ENCODE measurements at places on chromosomes 3 and 15.

DNA sequence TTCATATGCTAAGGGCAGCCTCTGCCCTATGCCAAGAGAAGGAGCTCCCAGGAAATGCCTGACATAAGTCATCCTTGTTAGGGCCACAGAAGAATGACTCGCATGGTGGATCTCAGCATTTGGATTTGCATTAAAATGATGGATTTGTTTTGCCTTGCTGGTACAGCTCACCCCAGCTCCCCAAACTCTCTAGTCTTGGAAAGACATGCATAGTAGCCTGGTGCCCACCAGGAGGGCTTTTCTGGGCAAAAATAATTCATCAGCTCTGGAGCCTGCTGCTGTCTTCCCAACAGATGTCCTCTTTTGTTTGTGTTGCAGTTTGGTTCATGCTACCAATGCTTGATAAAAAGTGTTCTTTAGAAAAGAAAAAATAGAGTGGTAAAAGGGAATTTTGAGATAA lies 833.0 kb downstream of the AGBL1 start:
- DNase-seq: no peak

GRCh38 chr3:73604451-73604850 lies 20.3 kb downstream of the PDZRN3 start:
- no peak for DNase-seq

DNA sequence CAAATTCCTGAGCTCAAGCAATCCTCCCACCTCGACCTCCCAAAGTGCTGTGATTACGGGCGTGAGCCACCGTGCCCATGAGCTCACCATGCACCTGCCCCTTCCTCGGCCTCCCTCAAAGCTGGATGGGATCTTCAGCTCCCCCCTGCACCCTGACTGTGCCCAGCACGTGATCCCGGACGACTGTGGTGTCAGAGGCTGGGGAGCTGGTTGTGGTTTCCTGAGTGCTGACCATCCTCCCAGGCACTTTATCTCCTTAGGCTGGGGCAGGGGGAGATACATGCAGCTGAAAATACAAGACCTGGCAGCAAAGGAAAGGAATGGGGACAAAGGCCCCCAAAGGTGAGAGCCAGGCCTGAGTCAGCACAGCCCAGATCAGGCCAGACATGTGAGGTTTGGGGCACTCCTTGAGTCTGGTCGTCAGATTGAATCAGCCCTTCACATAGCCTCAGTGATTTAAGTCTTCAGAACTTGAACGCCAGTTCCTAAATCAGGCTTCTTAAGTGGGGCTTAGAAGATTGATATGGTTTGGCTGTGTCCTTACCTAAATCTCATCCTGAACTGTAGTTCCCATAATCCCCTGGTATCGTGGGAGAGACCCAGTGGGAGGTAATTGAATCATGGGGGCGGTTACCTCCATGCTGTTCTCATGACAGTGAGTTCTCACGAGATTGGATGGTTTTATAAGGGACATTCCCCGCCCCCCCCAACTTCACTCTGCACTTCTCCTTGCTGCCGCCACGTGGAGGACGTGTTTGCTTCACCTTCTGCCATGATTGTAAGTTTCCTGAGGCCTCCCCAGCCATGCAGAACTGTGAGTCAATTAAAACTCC lies 35.8 kb downstream of the PRKCD start:
- DNase-seq: no peak

GRCh38 chr3:8891774-8892173 lies 71.5 kb downstream of the RAD18 start:
- no peak for DNase-seq

DNA sequence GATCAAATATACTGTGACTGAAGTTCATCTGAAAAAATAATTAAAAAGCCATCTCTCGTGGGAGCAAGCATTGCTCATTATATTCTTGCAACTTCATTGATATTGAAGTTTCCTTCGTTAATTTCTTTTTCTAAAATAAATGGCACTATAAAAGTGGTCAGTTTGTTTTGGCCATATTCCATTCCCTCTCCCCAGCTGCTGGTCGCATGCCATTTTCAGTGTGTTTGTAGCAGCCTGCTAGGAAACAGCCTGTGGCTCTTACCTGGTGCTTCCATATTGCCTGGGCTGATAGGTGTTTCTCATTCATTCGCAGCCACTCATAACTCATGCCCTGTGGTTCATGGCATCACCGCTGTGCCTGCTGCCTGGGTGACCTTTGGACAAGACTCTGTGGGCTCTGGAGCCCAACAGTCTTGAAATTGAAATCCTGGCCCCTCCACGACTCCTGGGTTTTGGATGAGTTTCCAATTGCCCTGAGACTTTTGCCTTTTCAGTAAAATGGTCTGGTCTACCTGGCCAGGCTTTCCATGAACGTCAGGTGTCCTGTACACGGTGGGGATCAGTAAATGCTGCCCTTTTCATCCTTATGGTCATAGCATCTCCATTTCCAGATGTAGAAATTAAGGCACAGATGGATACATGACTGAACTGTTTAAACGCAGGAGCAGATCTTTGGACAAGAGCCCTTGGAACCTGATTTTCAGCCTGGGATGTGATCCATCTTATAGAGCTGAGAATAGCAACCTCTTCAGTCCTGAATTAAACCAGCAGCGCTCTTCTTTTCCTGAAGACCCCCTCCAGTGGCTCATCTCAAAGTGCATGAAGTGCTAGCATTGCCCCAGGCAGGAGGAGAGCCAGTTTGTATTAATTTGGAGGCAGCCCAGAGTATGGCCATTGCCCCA lies 69.4 kb downstream of the SLCO3A1 start:
- no peak for DNase-seq

DNA sequence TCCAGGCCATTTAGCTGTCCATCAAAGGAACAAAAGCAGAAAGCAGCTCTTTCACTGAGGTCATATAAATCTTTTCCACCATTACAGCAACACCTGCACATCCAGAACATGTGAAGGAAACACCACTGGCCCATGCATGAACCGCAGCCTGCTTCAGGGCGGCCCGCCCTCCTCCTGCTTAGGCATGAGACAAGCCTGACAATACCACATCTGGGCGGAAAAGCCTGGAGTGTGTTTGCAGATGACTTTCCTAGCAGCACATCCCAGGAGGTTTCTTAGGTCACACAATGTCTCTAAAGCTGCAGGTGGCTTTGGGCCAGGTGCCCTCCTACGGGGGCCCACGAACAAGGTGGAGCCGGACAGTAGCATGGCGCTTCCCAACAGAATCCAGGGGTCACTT lies 19.6 kb downstream of the CYFIP1 start:
- DNase-seq: no peak

DNA sequence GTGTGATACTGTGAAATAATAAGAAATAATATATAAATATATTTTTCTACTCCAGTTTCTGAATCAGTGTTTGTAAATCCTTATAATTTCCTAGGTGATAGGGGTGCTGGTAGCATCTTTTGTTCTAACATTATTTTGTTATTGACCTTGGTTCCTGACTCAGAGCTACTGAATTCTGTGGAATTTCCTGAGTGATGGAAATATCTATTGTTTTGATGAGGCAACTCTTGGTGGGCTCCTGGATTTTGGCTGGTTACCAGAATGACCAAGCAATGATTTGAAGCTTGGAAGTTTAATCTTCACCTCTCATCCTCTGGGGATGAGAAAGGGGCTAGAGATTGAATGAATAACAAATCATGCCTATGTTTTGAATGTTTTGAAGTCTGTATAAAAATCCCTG lies 377.3 kb downstream of the LPP start:
- DNase-seq: no peak

DNA sequence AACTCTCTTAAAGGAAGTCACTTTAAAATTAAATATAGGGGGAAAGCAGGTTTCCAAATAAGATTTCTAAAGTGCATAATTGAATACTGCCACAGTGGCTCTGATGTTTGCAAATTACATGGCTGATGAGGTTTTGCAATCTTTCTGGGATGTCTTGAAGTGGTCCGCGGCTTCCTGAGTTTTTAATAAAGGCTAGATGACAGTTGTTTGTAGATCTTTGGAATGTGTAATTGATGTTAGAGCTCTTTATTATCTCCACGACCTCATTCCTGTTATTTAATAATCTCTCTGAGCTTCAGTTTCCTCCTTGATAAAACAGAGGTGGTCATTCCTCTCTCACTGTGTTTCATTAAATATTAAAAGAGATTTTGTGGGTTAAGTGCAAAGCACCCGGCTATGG lies 27.0 kb upstream of the CEMIP start:
- DNase-seq: no peak

GRCh38 chr3:21642433-21642832 lies 108.6 kb downstream of the ZNF385D start:
- no peak for DNase-seq

- no peak for DNase-seq
Measured at GRCh38 chr3:171349392-171349791, 110.8 kb downstream of the TNIK start.

- no peak for DNase-seq
Measured at GRCh38 chr3:159928071-159928491, 60.6 kb upstream of the IL12A start.

- no peak for DNase-seq
Measured at GRCh38 chr15:40815042-40815698, 7.9 kb upstream of the DNAJC17 start.

DNA sequence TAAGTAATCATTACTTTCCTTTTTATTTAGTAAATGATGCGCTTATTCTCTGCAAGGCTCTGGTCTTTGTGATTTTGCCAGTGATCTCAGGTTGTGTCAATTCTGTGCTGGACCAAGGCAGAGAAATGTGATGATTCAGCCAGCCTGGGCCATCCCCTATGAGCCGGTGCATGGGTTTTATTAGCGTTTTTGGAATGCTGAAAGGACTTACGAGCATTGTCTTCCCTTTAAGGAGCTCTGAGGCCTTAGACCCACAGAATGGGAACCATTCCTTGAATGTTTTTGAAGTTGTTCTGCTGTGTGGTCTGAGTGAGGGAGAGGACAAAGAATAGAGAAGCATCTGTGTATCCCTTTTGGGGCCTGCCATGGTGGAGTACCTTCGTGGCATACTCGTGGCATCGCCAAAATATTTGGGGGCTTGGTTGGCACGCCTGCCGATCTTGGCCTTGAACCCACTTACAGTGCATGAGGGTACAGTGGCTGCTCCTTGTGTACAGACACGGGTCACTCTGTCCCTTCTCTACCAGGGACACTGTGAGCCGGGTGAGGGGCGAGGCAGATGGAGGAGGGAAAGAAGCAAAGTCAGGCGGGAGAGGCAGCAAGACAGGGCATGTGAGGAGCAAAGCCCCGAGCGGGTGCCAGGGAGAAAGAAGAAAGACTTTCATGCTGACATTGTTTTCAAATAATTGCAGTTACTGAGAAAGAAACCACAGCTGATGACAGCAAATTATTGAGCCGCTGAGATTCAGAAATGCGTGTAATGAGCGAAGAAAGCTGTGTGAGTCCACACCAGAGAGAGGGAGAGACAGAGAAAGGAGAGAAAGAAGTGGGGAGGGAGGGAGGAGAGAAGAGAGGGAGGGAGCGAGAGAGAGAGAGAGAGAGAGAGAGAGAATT lies 269.4 kb upstream of the RGMA start:
- DNase-seq: no peak

DNA sequence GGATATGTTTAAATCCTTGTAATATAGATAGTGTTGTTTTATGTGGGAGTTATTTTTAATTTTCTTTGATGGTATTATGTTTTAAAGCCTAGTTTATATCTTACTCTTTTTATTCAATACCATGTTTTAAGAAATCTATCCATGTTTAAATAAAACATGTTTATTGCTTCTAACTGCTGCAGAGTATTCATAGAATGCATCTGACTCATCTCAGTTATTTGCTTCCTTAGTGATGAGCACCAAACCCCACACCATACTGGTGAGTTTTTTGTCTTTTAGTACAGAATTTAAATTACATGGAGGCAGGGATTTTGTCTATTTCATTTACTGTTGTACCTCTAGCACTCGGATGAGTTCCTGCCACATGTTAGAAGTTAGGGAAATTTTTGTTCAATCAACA lies 209.2 kb downstream of the NSUN3 start:
- no peak for DNase-seq

Data from activated T-helper 1 cell treated with anti-CD3 and anti-CD28 coated beads, Interleukin-12 subunit alpha, Interleukin-12 subunit beta, Interleukin-2, Interleukin-4 antibody, amounts not matched to agents 30 ng/mL and 10 ng/mL and 1 ng/mL, durations not matched to agents 14 hours and 24 hours and 36 hours (primary cell).